ENCODE measurements at places on chromosomes 1 and 21. TPM values are rescaled to one million over a fixed set of nuclear protein-coding genes. Genes with fewer than 3 reads are reported as not detected.

GRCh38 chr1:75614399-75614756 is 3.5 kb upstream of the SLC44A5 start:
- no peak overlapping the region for H3K27ac ChIP-seq
- H3K36me3 ChIP-seq = no peaks in the 10 kb centered on the region
- H3K27me3 ChIP-seq = peaks cover 79% of the 10 kb centered on the region

DNA sequence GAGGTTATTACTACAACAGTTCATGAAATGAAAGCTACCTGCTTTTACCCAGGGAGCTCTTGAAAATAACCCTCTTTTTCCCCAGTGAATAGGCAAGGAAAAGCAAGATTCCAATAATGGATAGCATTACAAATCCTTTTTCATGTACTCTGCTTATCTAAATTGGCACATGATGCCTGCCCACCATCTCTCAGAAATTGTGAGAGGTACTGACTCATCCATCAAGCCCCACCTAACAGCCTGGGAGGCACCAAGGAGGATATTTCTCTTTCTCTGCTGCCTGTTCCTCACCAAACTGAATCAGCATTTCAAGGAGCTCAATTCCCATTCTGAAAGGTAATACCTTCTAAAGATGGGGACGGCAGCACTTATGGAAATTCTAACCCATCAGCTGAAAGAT is 34.4 kb downstream of the PALMD start:
- H3K27me3 ChIP-seq = no peaks in the 10 kb centered on the region
- H3K4me1 ChIP-seq = peaks cover 90% of the 10 kb centered on the region
- H3K4me3 ChIP-seq = no peak overlapping the region

DNA sequence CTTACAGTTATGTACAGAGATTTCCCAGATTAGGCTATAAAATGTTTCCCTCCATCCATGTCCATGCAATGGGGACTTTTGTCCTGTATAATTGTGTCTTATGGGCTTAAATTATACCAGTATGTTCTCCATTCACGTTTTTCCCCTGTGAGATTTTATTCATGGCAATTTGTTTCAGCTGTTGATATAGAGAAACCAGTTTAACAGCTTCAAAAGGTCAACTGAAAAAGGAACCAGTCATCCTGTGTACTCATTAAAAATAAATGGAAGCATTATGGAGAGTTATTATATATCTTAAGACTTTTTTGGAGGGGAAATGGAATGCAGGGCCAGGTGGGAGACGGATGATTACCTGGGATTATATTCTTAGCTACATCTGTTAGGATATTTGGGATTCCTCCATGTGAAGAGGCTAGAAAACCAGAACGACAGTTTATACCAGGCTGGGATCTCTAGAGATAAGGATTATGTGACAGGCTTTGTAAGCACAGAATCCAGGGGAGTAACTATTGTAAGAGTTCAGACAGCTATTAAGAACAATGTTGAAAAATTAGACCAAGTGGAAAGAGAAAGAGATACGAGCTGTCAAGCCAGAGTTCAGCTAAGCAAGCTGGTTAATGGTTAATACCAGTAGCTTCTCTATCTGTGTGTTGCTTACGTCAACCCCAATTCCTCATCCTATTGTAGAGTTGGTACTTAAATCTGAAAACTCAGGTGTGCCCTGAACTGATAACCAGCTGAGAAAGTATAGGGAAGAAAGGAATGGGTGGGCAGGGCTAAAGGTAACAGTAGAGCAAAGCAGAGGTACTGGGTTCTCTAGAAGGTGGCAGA is 12.4 kb upstream of the ZNF697 start:
- H3K27ac ChIP-seq = peak overlapping the region; percentile 4
- H3K4me1 ChIP-seq = peaks cover 6% of the 10 kb centered on the region
- H3K27me3 ChIP-seq = no peaks in the 10 kb centered on the region
- DNase-seq = no peak
- H3K4me3 ChIP-seq = no peak overlapping the region
- H3K36me3 ChIP-seq = no peaks in the 10 kb centered on the region

DNA sequence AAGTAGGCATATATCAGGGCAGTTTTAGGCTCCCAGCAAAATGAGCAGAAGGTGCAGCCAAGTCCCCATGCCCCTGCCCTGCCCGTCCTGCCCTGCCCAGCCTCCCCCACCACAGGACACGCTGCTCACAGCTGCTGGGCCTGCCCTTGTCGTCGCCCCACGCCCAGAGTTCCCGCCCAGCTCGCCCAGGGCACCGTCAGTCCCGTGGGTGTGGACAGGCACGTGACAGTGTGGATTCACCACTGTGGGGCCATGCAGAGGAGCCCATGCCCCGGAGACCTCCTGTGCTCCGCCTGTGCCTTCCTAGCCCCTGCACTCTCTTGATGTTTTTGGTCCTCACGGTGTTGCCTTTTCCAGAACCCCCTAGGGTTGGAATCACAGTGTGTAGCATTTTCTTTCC is 7.0 kb downstream of the FAAP20 start:
- H3K4me1 ChIP-seq = peaks cover 35% of the 10 kb centered on the region
- H3K27me3 ChIP-seq = no peaks in the 10 kb centered on the region
- H3K4me3 ChIP-seq = no peak overlapping the region
- H3K27ac ChIP-seq = no peak overlapping the region
- peaks cover 9% of the 10 kb centered on the region for H3K36me3 ChIP-seq

GRCh38 chr1:3215198-3216014 is 146.4 kb downstream of the PRDM16 start:
- no peak overlapping the region for H3K4me3 ChIP-seq
- peaks cover 16% of the 10 kb centered on the region for H3K27me3 ChIP-seq
- no peak overlapping the region for H3K27ac ChIP-seq
- H3K4me1 ChIP-seq = peaks cover 31% of the 10 kb centered on the region
- no peaks in the 10 kb centered on the region for H3K36me3 ChIP-seq

Gene CNR2
- total RNA-seq = not detected

Gene REG4
- total RNA-seq = not detected

Gene IVL
- not detected for total RNA-seq
